ENCODE measurements at places on chromosomes 1 and 21.

GRCh38 chr1:167109125-167109524 lies 15.2 kb downstream of the STYXL2 start:
- DNase-seq, result no peak

DNA sequence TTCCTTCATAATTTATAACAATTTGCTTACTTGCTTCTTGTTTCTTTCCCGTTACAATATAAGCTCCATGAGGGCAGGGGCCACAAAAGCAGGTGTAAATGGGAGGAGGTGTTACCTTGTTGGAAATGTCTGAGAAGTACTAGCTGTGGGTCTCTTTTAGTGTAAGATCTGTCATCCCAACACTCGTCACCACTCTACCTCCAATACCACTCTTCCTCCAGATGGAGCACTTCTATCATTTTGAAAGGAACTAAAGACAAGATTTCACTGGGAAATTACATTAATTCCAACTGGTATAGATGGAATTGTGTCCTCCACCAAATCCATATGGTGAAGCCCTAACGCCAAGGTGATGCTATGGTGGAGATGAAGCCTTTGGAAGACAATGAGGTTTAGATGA lies 53.0 kb upstream of the CPLANE2 start:
- DNase-seq, result no peak

DNA sequence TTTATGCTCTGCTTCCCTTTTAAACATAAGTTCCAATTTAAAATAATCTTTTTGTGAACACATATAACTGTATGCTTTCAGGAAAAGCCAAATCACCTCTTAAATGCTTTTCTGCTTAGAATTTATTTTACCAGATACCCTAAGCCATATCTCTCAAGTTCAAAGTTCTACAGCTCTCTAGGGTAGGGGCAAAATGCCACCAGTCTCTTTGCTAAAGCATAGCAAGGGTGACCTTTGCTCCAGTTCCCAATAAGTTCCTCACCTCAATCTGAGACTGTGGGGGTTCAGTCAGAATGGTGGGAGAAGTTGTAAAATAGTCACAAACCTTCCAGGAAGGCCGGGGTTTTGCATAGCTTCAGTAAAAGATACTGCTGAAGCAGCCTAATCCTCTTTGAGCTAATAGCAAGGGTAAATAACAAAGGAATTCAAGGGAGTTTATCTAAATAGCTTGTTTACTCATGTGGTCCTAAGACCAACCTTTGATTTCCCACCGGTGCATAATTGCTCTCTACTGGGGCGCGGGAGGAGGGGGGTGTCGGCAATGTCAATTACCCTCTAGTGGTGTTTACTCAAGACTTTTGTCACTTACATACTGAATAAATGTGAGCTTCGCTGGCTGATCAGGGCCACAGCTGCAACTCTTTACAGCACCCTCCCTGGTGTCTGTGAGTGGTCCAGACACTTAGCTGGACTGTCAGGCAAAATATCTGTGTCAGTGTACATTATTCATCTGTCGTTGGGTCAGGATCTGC lies 1376.2 kb downstream of the NCAM2 start:
- no peak for DNase-seq

GRCh38 chr1:209411491-209411929 lies 172.0 kb upstream of the CAMK1G start:
- no peak for DNase-seq

DNA sequence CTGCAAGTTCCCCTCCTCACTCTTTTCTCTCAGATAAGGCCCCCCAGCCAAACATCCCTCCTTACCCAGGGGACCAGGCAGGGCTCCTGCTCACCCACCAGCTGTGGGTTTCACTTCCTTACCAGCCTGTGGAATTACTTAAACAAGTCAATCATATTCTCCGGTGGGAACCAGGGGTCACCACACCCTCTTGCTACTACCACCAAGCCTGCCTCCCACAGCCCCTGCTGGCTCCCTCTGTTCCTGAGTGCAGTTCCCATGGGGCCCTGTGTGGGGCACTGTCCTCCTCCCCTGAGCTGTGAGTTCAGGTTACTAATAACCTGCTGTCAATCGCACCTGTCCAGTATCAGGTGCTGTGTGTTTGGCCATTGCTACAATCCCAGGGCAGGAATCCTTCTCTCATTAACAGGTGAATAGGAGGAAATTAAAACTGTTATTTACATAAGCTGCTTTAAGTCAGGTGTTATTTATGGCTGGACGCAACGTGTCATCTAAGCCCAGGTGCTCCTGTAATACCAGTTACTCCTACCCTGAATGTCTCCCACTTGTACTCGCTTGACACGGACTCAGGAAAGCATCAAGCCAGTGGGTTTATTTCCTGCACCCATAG lies 53.1 kb upstream of the LBR start:
- DNase-seq, result no peak

- no peak for DNase-seq
These were observed 1646.7 kb upstream of the B3GALT2 start for GRCh38 chr1:194833111-194833510.

DNA sequence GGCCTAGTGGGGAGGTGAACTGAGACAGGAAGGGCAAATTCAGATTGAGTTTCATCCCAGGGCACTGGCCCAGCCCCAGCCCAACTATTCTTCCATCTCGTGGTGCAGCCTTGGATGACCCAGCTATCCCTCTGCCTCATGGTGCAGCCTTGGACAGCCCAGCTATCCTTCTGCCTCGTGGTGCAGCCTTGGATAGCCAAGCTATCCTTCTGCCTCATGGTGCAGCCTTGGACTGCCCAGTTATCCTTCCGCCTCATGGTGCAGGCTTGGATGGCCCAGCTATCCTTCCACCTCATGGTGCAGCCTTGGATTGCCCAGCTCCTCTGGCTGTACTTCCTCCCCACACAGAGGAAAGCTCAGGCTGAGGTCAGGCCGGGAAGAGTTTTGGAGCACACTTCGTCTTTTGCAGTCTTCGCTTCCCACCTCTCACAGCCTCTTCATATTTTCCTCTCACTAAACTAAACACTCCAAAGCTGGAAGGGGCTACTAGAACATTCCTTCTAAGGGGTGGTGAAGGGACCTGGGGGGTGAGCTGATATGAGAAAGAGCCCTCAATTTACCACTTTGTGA lies 69.8 kb upstream of the TTC34 start:
- DNase-seq, result no peak

DNA sequence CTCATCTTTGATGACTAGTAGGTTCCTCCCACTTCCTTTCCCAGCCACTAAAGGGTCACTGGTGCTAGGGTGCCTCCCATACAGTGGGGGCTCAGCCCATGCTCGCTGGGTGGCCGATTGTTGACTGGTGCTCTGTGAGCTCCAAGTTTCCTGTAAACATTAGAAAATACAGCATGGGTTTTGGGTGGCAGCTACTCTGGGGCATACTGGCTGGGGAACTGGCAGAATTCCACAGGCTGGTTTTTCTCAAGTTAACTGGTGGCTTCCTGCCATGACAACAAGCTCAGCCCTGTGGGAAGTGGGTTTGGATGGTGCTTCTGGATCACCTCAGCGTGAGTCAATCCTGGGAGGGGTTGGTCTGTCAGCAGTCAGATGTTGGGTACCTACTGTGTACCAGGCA lies 28.7 kb upstream of the CRNN start:
- DNase-seq, result no peak

GRCh38 chr1:54037476-54037875 lies 15.5 kb downstream of the TMEM59 start:
- DNase-seq, result no peak

- DNase-seq, result no peak
These were observed 70.2 kb downstream of the ARHGEF16 start for GRCh38 chr1:3524556-3525203.

GRCh38 chr1:183163316-183163715 lies 22.7 kb upstream of the LAMC2 start:
- no peak for DNase-seq

GRCh38 chr21:25390701-25391100 lies 216.6 kb downstream of the MRPL39 start:
- DNase-seq, result no peak

DNA sequence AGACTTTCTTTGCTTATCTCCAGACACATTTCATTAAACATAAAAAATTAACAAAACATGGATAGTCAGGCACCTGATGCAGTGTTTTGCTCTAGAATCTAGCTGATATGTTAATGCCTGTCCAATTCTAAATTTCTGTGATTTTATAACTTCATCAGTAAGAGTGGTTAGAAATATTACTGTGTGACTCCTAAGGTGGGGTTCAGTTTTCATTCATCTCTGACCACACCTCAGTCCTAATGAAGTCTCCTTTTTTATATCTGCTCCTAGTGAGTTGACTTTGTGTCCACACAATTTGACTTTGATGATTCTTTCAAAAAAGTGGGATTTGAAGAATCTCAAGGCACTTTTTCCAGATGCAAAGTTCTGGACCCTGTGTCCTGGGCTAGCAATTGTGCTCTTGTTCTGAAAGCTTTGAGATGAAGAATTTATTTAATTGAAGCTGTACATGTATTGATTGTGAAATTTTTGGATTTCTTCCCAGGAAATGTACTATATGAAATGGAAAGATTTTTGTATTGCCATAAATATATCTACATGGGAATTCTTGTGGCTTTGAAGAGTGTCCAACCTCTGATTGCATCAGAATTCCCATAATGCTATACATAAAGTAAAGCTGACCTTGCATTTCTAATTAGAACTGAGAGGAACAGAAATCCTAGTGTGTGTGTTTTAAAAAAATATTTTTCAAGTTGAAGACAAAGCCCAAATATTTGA lies 111.2 kb downstream of the GIPC2 start:
- DNase-seq, result no peak

DNA sequence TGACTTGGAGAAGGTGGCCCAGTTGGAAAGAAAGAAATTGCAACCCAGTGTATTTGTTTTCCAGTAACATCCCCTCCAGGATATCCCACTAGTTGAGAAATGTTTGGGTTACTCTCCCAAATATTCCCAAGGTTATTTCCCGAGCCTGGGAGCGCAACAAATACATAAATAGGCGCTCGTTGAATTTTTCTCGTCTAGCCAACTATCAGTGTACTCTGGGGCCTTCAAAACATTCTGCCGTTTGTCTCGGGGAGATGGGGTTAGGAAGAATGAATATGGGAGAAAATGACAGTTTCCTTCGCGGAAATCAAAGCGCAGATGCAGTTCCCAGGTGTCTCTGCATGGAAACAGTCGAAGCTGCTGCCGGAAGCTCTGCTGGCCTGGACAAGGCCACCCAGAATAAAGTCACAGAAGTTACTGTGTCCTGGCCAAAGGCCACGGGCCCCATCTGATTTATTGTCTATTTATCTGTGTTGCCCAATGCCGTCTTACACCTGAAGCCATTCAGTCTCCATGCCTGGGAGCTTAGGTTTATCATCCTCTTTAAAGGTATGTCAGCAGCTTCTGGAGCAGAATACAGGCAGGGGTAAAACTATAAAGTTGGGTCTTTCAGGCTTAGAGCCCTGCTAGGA lies 1.0 kb downstream of the C1orf115 start:
- no peak for DNase-seq

DNA sequence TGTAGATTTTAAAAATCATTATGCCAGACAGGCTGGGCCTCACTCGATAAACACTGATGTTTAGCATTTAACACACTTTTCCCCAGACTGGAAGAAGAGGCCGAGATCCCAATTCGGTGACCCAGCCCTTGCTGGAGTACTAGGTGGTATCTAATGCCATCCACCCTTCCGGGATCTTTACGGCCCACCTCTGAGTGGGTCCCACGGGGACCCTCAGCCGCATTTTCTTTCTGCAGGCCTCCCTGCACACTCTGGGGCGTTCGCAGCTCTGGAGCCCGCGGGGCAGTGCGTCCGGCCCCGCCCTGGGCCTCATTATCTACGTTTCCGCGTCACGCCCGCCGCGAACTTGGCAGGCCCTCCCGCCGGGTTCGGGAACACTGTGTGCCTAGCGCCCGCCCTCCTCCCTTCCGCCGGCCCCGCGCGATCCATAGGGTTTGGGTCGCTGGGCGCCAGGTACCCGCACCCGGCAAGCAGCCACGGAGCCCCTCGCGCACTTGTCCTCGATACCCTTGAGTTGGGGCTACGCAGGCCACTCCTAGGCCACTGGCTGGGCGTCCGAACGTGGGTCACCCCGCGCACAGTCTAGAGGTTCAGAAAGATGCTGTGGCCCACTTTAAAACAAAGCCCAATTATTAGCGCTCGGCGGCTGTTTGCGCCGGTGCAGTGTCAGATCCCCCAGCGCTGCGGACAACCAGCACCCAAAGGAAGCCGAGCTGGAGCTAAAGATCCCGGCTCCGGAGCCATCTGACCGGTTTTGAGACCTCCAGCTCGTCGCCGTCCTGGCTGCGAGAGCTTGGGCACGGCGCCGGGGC lies 950 bp upstream of the EVA1C start:
- no peak for DNase-seq

GRCh38 chr1:44714944-44715571 lies 15.9 kb downstream of the RNU5D-1 start:
- no peak for DNase-seq

DNA sequence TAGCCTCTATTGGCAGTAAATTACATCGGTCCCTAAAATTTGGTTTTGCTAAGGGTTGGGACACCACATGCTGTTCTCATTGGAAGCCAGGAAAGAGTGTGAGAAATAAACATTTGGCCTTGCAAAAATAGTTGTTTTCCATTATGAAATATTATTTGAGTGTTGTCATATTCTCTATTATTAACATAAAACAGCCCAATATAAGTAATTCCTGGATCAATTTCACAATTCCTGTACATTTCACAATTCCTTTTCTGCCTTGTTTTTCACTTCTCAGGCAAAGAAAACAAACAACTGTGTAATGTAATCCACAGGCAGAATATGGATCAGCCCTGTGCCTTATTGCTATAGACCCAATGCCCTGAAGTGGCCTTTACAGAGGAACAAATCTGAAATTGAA lies 40.5 kb downstream of the C1orf87 start:
- no peak for DNase-seq

- DNase-seq, result no peak
These were observed 613.0 kb upstream of the BEND5 start for GRCh38 chr1:49389699-49390098.

GRCh38 chr1:213055767-213056166 lies 4.7 kb downstream of the RPS6KC1 start:
- DNase-seq, result no peak

DNA sequence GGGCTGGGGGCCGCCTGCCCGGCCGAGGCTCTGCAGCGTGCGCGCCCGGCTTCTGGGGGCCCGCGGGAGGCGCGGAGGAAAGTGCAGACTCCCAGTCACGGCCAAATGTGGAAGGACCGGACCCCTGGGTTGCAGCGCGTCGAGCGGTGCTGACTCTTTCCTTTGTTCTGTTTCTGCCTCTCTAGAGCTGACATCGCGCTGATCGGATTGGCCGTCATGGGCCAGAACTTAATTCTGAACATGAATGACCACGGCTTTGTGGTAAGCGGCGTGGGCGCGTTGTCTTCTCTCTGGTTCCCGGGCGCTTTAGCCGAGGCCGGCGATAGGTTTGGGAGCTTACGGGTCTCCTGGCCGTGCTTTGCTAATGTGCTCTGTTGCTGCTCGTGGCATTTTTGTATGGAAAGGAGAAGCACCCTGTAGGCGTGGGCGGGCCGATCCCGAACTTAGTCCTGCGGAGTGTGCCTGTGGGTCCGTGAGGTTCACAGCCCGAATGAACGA lies 629 bp downstream of the PGD start:
- no peak for DNase-seq

- no peak for DNase-seq
These were observed 30.8 kb downstream of the HLX start for GRCh38 chr1:220910021-220910420.

Data from stimulated activated CD8-positive, alpha-beta memory T cell treated with anti-CD3 and anti-CD28 coated beads, Interleukin-7, amount 100 ng/mL, for 1 hour (primary cell).